ENCODE measurements at places on chromosomes 1 and 21.

- no peak for DNase-seq
Measured at GRCh38 chr1:219528633-219529032, 84.3 kb downstream of the ZC3H11B start.

DNA sequence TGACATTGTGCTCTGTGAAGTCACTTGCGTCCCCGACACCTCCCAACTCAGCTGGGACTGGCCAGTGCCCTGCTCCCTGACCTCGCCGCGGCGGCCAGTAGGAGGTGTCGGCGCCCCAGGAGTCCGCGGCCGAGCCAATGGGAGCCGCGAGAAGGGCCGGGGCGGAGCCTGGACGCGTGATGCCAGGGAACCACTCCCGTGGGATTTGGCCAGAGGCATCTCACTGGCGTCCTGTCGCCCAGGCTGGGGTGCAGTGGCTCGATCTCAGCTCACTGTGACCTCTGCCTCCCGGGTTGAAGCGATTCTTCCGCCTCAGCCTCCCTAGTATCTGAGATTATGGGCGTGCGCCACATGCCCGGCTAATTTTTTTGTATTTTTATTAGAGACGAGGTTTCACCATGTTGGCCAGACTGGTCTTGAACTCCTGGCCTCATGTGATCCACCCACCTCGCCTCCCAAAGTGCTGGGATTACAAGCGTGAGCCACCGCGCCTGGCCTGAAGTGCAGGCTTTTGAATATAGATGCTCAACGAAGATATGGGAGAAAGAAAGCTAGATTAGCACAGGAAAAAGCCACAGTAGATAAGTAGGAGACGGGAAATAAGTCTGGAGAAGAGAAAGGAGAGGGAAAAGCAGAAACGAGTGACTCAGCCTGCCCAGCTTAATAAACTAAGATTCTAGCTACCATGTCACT is 38.0 kb downstream of the ZBTB8OS start:
- peak; percentile 41 for DNase-seq

- DNase-seq: peak; percentile 51
Measured at GRCh38 chr1:175572932-175573868, 170.2 kb downstream of the TNR start.

- DNase-seq: no peak
Measured at GRCh38 chr1:31763671-31764311, 349 bp downstream of the ADGRB2 start.

DNA sequence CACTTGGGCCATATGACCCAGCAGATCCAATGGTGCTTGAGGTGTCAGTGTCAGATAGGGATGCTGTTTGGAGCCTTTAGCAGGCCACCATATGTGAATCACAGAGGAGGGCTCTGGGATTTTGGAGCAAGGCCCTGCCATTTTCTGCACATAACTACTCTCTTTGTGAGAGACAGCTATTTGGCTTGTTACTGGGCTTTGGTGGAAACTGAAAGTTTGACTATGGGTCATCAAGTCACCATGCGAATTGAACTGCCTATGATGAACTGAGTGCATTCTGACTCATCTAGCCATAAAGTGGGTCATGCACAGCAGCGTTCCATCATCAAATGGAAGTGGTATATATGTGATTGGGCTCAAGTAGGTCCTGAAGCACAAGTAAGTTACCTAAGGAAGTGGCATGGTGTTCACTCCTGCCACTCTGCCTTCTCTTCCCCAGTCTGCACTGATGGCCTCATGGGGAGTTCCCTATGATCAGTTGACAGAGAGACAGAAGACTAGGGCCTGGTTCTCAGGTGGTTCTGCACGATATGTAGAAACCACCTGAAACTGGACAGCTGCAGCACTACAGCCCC is 447.3 kb downstream of the AGBL4 start:
- no peak for DNase-seq

- DNase-seq: no peak
Measured at GRCh38 chr1:20124456-20125057, 5.2 kb upstream of the PLA2G2D start.

- DNase-seq: no peak
Measured at GRCh38 chr1:65002508-65003315, 36.4 kb upstream of the JAK1 start.

GRCh38 chr1:60581455-60582220 is 500.7 kb upstream of the NFIA start:
- no peak for DNase-seq

DNA sequence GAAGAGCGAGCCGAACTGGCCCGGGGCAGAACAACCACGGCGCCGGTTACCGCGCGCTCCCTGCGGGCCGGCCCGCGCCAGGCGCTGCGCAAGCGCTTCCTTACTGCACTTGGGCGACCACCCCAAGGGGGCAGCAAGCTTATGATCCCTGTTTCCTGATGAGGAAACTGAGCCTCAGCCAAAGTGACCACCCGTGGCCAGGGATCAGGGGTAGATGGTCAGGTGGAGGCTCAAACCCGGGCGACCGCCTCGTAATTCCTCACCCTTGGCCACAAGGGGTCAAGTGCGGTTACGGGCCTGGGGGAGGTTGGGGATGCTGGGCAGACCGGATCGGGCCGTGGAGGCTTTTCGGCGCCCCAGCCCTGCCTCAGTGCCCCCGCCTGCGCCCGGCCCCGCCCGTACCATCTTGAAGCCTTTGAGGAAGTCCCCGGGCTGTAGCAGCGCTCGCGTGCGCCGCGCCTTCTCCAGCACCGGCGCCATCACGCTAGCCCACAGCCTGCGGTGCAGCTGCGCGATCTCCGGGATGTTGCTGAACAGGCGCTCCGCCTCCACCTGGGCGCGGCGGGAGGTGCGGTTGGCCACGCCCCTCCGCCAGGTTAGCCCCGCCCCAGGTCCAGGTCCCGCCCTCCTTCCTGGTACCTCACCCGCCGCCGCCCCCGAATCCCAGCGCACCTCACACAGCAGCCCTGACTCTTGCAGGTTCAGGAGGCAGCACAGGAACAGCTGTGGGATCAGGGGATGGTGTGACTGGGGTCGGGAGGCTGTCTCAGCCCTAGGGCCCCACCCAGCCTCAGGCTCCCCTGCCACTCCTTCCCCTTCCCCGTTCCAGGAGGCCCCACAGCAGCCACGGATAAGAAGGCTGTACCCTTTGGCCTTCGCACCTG is 5.4 kb upstream of the TNFRSF25 start:
- no peak for DNase-seq

DNA sequence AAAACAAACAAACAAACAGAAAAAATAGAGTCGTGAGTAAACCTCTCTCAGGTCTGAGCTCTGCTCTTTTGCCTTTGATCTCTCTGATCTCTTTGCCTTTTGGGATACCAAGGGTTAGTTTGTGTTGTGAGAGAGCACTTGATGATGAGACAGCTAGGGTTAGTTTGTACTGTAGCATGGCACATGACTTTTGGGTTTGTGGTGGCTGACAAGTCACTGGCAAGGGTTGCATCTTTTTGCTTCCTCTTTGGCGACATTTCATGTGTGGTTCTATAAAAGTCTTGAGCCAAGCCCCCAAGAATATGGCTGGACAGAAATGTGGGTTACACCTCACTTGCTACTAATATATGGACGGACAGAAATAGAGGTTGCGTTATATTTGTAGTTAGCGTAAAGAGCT is 60.5 kb downstream of the TESK2 start:
- no peak for DNase-seq

DNA sequence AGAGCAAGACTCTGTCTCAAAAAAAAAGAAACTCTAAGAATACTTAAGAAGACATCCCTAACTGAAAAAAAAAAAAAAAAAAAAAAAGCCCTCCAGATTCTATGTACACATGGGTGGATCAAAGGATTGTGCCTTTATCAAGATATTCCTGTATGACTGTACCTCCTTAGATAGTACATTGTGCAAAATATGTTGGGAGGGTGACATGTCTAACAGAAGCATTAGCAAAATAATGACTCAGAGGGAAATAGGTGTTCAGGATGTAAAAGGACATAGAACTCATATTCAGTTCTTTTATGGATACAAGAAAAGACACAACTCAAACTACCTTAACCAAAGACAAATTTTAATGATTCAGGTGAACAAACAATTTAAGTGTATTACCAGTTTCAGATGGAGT is 269.8 kb upstream of the KAZN start:
- no peak for DNase-seq

- peak; percentile 43 for DNase-seq
Measured at GRCh38 chr1:31216016-31216415, 23.7 kb downstream of the NKAIN1 start.

DNA sequence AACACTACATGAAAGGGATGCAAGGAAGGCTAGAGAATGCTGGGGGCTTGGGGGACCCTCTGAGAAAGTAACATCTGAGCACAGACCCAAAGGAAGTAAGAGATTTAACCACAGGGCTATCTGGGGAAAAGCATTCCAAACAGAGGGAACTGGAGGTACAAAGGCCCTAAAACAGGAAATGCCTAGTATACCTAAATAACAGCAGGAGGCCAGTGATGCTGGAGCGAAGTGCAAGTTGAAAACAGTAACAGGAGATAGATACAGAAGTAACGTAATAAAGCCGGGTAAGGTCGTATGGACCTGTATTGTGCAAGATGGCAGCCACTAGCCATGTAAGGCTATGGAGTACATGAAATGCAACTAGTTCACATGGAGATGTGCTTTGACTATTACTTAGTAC is 52.1 kb downstream of the CD34 start:
- DNase-seq: no peak

DNA sequence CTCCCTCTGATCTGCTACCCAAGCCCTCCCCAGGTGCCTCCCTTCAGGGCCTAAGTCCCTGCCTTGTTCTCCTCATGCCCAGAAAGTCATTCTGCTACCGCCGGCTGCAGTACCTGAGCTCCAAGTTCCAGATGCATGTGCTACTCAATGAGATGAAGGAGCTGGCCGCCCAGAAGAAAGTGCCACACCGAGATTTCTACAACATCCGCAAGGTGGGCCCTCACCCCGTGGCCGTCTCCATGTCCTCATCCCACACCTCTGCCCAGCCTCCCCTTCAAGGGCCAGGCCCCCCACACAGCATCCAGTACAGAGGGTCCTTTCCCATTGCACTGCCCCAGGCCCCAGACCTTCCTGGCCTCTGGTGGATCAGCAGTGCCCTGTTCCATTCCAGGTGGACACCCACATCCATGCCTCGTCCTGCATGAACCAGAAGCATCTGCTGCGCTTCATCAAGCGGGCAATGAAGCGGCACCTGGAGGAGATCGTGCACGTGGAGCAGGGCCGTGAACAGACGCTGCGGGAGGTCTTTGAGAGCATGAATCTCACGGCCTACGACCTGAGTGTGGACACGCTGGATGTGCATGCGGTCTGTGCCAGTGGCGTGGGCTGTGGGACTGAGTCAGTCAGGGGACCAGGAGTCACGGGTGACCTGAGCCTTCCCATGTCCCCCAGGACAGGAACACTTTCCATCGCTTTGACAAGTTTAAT is 8.2 kb downstream of the AMPD2 start:
- no peak for DNase-seq

- DNase-seq: no peak
Measured at GRCh38 chr1:6448749-6449631, 17.0 kb downstream of the TNFRSF25 start.

GRCh38 chr1:67685558-67686266 is 711 bp downstream of the GADD45A start:
- DNase-seq: no peak

- DNase-seq: no peak
Measured at GRCh38 chr1:18300376-18300775, 180.4 kb upstream of the KLHDC7A start.

- no peak for DNase-seq
Measured at GRCh38 chr1:216183007-216183406, 240.2 kb downstream of the USH2A start.

DNA sequence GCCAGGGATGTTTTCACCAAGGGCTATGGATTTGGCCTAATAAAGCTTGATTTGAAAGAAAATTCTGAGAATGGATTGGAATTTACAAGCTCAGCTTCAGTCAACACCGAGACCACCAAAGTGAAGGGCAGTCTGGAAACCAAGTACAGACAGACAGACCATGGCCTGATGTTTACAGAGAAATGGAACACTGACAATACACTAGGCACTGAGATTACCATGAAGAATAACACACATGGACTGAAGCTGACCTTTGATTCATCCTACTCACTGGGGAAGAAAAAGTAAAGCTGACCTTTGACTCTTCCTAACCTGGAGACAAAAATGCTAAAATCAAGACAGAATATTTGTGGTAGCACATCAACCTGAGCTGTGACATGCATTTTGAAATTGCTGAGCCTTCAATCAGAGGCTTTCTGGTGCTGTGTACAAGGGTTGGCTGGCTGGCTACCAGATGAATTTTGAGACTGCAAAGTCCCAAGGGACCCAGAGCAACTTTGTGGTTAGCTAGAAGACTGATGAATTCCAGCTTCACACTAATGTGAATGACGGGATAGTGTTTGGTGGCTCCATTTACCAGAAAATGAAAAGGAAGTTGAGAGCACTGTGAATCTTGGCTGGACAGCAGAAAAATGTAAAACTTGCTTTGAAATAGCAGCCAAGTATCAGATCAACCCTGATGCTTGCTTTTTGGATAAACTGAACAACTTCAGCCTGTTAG is 190.4 kb upstream of the KCTD3 start:
- DNase-seq: no peak

Measured in right renal pelvis (tissue), 4 donors.